ENCODE measurements at places on chromosomes 5 and 9. TPM values are rescaled to one million over a fixed set of nuclear protein-coding genes. Genes with fewer than 3 reads are reported as not detected.
A peak's percentile ranks its signal among the peaks of the same experiment; 100 is the strongest.

The RNF180 gene
- total RNA-seq, result not detected

The GABRA1 gene
- total RNA-seq, result not detected

The NXNL2 gene
- not detected for total RNA-seq

The TICAM2 gene
- total RNA-seq, result 0.87 TPM

The ACOT12 gene
- total RNA-seq, result not detected

The SPINK1 gene
- total RNA-seq, result not detected

The CCDC171 gene
- 2.9 TPM for total RNA-seq

The ADAMTS6 gene
- total RNA-seq, result 0.96 TPM

The CARTPT gene
- not detected for total RNA-seq

The RMND5B gene
- 28.7 TPM for total RNA-seq

The CXCL14 gene
- not detected for total RNA-seq

The CSF1R gene
- 0.41 TPM for total RNA-seq

- no peaks in the 10 kb centered on the region for H3K36me3 ChIP-seq
- no peak for DNase-seq
- H3K4me3 ChIP-seq, result no peak overlapping the region
- no peaks in the 10 kb centered on the region for H3K27me3 ChIP-seq
- H3K27ac ChIP-seq, result no peak overlapping the region
These were observed 160.7 kb downstream of the TMEM38B start for GRCh38 chr9:105854783-105855724.

DNA sequence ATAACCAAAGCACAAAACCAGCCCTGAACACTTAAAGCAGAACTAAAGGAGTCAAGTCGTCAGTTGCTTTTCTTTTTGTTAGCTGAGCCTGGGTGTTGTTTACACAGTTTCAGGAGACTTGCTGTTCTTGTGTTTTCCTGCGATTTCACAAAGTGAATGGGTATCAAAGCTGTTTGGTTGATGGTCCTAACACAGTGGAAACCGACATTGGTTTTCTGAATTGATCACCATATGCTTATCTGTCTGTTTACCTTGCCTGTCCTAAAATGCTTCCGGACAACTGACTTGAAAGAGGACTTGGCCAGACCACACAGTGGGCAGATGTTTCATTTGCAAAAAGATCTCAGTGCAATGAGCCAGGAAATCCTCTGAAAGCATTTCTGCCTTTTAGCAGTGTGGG, 676.4 kb downstream of the PRELID2 start:
- no peaks in the 10 kb centered on the region for H3K36me3 ChIP-seq
- no peaks in the 10 kb centered on the region for H3K27me3 ChIP-seq
- no peak overlapping the region for H3K4me3 ChIP-seq

DNA sequence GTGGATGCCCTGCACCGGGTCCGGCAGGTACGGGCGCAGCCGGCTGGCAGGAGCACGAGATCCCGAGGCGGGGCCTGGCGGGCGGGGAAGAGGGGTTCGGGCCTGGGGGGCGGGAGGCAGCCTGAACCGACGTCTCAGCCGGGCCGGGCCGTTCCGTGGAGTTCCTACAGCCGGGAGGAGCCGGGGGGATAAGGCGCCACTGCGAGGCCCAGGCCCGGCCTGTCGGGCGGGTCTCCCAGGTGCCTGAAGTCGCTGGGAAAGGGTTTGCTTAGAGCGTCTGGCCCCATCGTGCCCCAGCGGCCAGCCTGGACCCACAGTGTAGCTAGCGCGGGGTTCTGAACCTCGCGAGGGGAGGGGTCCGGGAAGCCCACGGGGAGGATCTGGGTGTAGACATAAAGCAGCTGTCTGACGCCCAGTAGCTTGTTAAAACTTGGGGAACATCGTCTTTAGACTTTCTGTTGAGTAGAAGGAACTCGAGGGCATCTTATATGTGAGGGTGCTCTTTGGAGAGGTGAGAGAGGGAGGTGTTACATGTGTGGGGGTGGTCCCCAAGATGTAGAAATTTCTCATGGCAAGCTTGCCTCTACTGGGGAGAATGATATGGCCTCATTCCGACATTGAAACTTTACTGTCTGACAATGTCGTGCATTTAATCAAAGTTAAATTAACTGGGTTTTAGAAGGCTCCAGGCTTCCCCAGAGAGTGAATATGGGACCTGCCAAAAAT, 524 bp downstream of the FUBP3 start:
- no peak for DNase-seq
- peak overlapping the region; percentile 90 for H3K4me3 ChIP-seq
- peaks cover 32% of the 10 kb centered on the region for H3K4me1 ChIP-seq
- H3K27me3 ChIP-seq, result no peaks in the 10 kb centered on the region
- peaks cover 9% of the 10 kb centered on the region for H3K36me3 ChIP-seq

DNA sequence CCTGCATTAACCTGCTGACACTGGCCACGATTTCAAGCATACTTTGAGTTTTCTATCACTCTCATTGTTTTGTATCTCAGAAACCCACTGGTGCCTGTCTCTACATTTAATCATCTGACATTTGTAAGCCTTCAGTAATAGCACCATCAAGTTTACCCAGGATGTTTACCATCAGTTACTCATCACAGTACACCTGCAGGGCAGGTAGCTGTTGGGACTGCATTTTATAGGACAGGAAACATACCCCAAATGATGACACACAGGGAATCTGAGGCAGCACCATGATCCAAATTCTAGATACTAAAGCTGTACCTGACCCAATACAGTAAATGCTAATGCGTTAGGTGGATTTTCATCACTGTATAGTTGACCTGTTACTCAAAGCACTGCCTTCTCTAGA, 114.2 kb downstream of the FEM1C start:
- H3K27me3 ChIP-seq, result peaks cover 27% of the 10 kb centered on the region
- no peaks in the 10 kb centered on the region for H3K4me1 ChIP-seq
- DNase-seq, result no peak
- no peak overlapping the region for H3K27ac ChIP-seq
- no peaks in the 10 kb centered on the region for H3K36me3 ChIP-seq

- no peak overlapping the region for H3K4me3 ChIP-seq
- DNase-seq, result no peak
- peaks cover 80% of the 10 kb centered on the region for H3K4me1 ChIP-seq
- peak overlapping the region; percentile 75 for H3K27ac ChIP-seq
- H3K27me3 ChIP-seq, result no peaks in the 10 kb centered on the region
These were observed 9.4 kb downstream of the G3BP1 start for GRCh38 chr5:151781201-151781600.

GRCh38 chr9:6150483-6150882, 65.1 kb upstream of the IL33 start:
- H3K27me3 ChIP-seq, result peaks cover 21% of the 10 kb centered on the region
- no peak overlapping the region for H3K27ac ChIP-seq

DNA sequence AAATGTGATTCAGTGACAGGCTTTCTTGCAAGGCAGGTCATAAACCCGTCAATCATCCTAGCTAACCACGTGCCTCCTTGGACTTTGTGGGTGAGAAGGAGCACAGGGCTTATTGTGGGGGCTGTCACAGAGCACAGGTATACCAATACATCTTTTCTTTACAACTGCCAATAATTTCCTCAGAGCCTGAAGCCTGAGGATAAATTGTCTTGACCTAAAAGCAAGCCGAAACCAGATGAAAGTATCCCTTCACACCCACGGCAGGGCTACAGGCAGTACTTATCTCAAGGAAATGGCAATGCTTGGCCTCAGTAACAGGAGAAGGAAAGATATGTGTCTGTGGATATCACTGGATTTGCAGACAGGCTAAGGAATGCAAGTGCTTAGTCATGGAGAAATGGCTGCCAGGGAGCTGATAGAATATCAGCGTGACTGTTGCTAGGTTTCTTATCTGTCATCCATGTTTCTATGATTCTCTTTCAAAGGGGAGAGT, 90.3 kb upstream of the ZNF366 start:
- DNase-seq, result no peak
- H3K4me1 ChIP-seq, result peaks cover 2% of the 10 kb centered on the region
- H3K36me3 ChIP-seq, result no peaks in the 10 kb centered on the region
- no peak overlapping the region for H3K27ac ChIP-seq

GRCh38 chr9:113454914-113455761, 8.4 kb upstream of the RGS3 start:
- peaks cover 7% of the 10 kb centered on the region for H3K4me1 ChIP-seq
- DNase-seq, result peak; percentile 19
- H3K27me3 ChIP-seq, result no peaks in the 10 kb centered on the region
- H3K4me3 ChIP-seq, result no peak overlapping the region
- H3K36me3 ChIP-seq, result no peaks in the 10 kb centered on the region

DNA sequence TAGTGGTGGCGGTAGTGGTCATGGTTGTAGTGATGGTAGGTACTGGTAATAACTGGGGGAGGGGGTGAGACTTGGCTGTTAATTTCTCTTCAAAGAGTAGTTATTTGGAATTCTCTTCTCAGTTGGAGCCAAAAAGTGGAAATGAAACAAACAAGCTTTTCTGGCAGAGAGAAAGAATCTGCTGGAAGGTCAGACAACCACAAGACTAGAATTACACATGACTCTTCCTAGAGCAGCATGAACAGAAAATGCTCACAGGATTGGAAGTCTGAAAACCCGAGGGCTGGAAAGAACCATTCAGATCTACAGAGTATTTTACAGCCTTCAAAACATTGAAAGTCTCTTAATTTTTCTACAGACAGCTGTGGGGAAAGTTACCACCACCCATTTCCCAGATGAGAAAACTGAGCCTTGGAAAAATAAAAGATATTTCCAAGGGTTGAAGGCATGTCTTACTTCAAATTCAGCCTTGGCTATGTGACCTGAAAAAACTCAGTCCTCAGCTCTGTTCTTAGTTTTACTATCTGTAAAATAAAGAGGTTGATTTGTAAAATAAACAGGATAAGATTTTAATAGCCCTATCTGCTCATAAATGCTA, 42.9 kb upstream of the TRIM32 start:
- no peak for DNase-seq
- H3K4me3 ChIP-seq, result no peak overlapping the region
- peaks cover 1% of the 10 kb centered on the region for H3K36me3 ChIP-seq
- H3K27ac ChIP-seq, result no peak overlapping the region

GRCh38 chr5:137572042-137572695, 73.0 kb upstream of the SPOCK1 start:
- H3K27me3 ChIP-seq, result peaks cover 18% of the 10 kb centered on the region
- no peak for DNase-seq
- H3K4me3 ChIP-seq, result no peak overlapping the region
- no peak overlapping the region for H3K27ac ChIP-seq
- H3K4me1 ChIP-seq, result no peaks in the 10 kb centered on the region

DNA sequence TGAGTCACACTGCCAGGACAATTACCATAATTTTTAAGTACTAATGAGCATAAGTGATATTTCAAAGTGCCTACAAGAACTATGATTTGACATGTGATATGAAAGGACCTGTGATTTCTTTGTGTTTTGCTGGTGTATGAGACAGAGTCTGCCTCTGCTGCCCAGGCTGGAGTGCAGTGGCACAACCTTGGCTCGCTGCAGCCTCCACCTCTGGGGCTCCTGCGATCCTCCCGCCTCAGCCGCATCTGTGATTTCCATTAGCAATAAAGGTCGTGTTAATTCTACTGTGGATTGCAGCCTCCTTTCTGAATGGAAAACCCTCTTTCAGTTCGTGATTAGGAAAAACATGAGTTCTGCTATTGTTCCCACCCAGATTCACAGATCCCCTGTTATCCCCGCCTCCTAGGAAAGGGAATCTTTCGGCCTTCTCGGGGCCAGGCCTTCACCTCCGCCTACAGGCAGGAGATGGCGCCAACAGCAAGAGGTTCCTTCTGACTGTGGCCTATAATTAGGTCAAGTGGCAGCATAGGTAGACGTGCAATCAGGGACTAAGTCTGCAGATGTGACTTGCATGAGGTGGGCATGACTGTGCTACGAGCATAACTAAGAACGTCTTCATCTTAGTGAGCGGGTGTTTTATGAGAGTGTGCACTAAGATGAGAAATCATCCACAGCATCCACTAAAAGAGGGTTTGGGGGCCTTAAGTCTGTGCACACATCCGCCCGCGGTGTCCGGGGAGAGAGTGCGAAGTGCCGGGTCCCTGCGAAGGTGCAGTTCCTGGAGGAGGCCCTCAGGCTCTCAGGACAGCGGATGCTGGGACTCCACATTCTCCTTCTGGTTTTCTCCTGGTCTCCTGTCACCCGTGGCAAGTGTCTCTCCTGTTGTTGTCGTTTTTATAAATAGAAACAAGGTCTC, 23.1 kb downstream of the TRIM7 start:
- DNase-seq, result peak; percentile 78
- peaks cover 25% of the 10 kb centered on the region for H3K4me1 ChIP-seq
- H3K36me3 ChIP-seq, result no peaks in the 10 kb centered on the region
- H3K27ac ChIP-seq, result no peak overlapping the region
- H3K4me3 ChIP-seq, result no peak overlapping the region
- no peaks in the 10 kb centered on the region for H3K27me3 ChIP-seq

DNA sequence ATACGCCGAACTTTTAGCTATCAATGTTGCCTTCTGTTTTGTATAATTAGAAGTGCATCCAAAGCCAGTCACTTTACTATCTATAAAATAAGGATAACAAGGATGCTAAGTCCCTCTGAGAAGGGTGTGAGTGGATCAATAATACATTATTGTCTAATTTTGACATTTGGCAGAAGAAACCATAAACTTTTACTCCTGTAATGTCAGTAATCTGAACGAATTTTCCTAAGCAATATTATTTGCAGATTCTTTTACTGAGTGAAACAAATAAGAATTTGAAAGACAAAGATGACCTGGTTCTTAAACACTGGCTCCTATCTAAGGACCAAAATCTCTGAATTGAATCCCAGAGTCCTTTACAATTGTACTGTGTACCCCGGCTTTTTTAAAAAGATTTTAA, 126.6 kb upstream of the TMEM161B start:
- no peak overlapping the region for H3K4me3 ChIP-seq
- no peak overlapping the region for H3K27ac ChIP-seq
- peaks cover 22% of the 10 kb centered on the region for H3K27me3 ChIP-seq
- DNase-seq, result no peak

DNA sequence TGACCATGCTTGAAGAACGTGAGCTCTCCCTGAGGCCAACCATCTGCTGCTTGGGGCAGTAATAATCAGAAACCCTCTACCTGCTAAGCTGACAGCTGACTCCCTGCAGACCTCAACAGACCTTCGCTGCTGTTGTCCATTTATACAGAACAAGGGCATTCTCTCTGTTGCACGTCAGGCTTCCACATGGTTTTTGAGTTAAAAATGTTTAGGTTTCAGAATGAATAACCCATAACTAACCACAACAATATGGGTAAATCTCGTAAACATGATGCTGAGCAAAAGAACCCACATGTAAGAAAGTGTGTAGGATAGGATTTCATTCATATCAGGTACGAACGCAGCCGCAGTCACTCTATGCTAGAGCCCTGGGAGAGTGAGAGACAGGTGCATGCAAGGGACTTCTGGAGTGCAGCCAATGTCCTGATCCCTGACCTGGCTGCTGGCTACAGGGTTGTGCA, 348.5 kb downstream of the MED10 start:
- no peak overlapping the region for H3K27ac ChIP-seq
- no peaks in the 10 kb centered on the region for H3K4me1 ChIP-seq
- H3K36me3 ChIP-seq, result no peaks in the 10 kb centered on the region
- no peak for DNase-seq
- H3K4me3 ChIP-seq, result no peak overlapping the region

DNA sequence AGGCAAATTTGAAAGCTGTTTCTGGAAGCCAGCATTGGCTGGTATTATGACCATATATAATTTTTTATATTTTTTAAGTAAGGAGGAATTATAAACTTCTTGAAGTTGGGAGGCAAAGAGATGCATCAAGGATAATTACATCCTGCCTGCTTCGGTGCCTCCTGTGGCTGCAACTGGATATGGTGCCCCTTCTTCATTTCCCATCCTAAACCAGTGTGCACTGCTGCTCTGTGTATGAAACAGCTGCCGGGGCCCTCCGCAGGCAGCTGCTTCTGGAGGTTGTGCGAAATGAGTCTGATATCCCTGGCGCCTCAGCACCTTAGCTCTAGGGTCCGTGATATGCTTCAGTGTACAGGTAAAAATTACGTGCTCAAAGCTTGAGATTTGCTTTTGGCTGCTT, 304.2 kb downstream of the ENC1 start:
- H3K4me1 ChIP-seq, result no peaks in the 10 kb centered on the region
- H3K27ac ChIP-seq, result no peak overlapping the region

- DNase-seq, result no peak
- peaks cover 9% of the 10 kb centered on the region for H3K4me1 ChIP-seq
- H3K27ac ChIP-seq, result no peak overlapping the region
- no peak overlapping the region for H3K4me3 ChIP-seq
These were observed 20.9 kb downstream of the IPPK start for GRCh38 chr9:92649007-92649406.

Data from activated CD4-positive, alpha-beta T cell treated with anti-CD3 and anti-CD28 coated beads for 36 hours (primary cell).